ENCODE measurements at places on chromosomes 3 and 15.

DNA sequence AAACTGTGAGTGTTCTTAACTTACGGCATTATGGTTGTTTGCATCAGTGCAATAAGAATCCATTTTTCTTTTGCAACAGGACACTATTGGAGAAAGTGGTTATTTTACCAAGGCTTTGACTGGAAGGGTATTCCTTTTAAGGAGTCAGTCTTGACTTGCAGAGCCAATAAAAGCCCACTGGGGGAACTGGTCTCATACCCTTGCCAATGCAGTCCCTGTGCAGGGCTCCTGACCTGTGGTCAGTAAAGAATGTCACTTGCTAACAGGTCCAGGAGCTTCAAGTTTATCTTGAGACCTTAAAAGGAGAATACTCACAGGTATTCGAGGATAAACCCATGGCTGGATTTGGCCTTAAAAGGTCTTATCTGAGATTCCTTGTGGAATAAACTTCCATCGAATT is 227.8 kb upstream of the GBE1 start:
- no peak for DNase-seq

DNA sequence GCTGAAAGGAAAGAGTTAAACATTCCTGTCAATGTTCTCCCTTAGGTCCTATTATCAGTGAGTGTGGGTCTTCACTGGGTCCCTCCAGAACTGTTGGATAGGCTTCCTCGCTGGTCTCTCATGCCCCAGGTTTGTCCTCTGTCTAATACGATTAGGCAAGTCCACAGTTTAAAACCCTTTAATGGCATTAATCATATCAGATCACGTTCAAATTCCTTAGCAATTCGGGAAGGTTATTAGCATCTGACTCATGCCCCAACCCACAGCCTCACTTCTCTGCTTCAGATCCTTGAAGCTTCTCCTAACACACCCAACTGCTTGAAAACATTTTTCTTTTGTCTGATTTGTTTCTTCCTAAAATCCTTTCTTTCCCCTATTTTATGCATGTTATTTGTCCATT is 224.3 kb upstream of the ATP10A start:
- DNase-seq, result no peak

- DNase-seq, result no peak
These were observed 458.3 kb upstream of the CBLB start for GRCh38 chr3:106326941-106327695.

DNA sequence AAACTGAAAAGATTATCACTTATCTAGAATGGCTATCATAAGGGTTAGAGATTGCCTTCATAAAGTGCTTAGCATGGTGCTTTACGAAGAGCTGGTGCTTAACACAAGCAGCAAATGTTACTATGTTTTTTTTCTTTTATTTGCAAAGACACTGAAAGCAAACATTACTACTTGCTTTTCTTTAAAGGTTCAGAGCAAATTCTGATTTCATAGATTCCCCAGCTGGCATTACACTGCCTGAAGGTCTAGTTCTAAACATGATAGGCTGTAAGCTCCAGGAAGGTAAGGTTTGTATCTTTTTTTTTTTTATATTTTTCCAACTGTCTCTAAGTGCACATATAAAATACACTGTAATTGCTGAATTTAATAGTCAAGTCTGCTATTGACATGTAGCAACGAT is 71.9 kb downstream of the UQCC5 start:
- no peak for DNase-seq

Data from CD4-positive, alpha-beta T cell treated with Interleukin-4 for 1 hour (primary cell).